ENCODE measurements at places on chromosomes 11 and 22.
A peak's percentile ranks its signal among the peaks of the same experiment; 100 is the strongest.

DNA sequence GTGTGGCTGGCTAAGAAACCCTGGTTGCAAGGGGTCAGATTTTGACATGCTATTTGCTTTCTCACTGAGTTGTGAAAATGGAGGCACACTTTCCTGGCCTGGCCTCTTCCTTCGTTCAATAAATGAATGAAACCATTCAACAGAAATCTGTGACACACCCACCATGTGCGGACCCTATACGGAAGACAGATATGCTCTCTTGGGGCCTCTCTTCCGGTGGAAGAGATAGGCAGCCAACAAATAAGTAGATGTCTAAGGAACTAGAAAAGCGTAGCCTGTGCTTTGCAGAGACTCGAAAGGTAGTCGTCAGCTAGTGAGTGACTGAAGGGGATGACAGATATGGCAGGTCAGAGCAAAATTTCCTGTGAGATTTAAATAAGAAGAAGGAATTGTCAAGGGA is 5.3 kb downstream of the KCNQ1OT1 start:
- DNase-seq, result no peak

DNA sequence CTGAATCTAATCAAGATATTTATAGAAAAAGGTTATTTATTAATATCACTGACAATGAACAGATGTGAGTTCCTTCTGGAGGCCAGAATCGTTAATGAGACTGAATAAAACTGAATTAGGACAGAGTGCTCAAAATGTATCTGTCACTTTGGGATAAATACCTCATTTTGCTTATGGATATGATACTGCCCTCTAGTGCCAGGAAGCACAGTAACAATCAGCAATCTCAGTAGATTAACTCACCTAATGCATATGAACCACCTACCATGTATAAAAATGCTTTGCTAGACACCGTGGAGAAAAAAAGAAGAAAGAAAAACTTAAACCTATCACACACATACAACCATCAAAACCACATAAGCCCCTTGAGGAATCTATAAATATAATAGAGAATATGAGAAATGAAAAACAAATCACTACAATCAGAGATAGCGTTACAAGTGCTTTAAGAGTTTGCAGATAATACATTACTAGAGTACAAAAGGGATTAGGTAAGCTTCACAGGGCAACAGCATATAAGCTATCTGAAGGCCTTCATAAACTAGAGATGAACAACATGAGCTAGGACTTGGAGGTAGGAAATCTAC is 117.4 kb downstream of the SGSM3 start:
- DNase-seq, result peak; percentile 63

DNA sequence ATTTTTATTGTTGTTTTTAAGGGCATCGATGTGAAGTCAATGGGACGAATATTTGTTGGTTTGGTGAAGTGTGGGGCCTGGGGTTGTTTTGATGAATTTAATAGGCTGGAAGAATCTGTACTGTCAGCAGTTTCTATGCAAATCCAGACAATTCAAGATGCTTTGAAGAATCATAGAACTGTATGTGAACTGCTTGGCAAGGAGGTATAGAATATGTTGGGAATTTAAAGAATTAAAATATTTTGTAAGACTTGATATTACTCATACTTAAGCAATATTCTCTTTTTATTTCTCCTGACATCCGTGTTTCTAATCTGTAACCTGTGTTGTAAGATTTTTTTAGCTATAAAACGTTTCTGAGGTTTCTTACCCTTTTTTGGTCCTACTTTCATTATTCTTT is 61.6 kb downstream of the DYNC2H1 start:
- DNase-seq, result no peak

DNA sequence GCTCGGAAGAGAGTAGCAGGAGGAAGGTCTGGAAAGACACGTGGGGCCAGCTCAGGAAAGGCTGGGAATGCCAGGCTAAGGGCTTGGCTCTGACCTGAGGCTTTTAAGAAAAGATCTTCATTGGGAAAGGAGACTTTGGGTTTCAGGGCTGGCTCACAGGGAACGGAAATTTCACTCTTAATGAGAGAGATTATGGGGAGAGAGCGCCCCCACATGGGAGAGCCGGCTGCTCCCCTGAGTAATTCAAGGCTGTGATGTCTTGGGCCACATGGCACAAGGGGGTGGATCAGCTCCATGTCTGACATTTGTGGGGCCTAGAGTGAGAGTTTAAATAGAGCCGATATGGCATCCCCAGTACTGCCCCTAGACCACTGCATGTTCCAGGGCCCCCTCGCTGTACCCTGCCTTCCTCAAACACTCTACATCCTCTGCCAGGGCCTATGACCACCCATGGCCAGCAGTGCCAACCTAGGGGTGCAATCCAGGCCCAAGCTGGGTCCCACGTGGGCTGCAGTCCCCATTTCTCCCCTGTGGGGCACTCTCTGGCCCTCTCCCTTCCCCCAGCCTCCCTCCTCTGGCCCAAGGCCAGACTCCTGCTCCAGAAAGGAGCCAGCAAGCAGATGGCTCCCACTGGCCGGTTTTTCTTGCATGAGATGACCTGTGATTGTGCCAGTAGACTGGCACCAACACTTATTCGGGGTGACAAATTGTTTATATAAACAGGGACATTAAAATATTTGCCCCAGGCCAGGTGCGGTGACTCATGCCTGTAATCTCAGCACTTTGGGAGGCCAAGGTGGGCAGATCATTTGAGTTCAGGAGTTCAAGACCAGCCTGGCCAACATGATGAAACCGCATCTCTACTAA is 75.2 kb downstream of the ISX start:
- DNase-seq, result no peak

- DNase-seq, result no peak
These were observed 512 bp downstream of the SH3BP1 start for GRCh38 chr22:37639771-37640590.

DNA sequence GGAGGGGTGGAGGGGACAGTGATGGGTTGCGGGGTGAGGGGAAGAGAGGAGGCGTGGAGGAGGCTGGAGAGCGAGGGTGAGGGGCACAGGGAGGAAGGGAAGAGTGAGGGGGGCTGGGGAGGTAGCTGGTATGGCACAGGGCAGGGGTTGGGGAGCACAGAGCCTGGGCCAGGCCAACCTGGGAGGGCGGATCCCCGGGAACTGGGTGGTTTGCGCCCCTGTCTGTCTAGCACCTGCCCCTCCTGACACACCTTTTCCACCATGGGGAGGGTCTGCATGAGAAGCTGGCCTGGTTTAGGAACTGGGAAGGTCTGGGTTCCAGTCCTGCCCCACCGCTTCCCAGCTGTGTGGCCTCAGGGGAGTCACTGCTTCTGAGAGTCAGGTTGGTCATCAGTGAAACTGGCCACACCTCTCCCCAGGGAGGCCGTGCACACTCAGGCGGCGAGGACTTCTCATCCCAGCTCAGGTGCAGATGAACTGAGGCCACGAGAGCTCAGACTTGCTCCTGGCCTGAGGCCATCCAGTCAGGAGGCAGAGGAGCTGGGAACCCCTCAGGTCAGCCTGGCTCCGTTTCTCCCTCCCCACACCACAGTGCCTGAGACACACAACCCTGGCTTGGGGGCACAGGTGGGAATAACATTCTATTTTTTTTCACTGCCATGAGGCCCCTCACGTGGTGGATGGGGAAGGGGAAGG is 95.6 kb downstream of the PHF21B start:
- no peak for DNase-seq

DNA sequence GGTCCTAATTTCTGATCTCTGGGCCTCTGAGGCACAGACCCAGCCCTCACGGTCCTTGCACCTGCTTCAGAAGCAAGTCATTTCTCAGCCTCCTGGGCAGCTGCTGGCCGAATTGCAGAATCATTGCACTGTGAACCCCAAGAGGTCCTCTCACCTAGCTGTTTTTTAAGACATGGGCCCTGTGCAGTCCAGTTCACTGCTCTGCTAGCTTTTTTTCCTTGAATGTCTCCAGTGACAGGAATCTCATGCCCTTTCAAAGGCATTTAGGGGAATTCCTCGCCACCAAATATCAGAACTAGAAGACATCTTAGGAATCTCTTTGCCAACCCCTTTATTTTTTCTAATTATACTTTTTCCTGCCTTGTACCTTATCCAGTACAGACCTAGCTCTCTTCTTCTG is 35.6 kb upstream of the TP53I11 start:
- no peak for DNase-seq

Data from CD4-positive, alpha-beta T cell treated with Interleukin-4 for 4 hours (primary cell).